ENCODE measurements at places on chromosomes 1 and 21.

DNA sequence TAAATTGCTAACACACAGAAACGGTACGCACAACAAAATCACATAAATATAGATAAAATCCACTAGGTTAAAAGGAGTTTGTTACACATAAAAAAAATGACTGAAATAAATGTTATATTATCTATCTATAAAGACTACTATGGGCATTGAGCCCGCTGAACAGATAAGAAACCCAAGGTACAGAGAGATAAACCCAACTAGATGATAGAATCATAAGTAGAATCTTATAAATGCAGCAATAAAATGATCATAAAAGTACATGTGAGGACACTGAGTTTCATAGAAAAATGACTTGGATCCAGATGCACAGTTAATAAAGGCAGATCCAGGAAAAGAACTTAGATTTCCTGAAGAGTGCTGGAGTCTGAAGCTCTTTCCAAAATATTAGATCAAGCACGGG, 128.7 kb downstream of the RGS7 start:
- no peak for DNase-seq

GRCh38 chr1:59556802-59557548, 257.8 kb upstream of the HOOK1 start:
- no peak for DNase-seq

DNA sequence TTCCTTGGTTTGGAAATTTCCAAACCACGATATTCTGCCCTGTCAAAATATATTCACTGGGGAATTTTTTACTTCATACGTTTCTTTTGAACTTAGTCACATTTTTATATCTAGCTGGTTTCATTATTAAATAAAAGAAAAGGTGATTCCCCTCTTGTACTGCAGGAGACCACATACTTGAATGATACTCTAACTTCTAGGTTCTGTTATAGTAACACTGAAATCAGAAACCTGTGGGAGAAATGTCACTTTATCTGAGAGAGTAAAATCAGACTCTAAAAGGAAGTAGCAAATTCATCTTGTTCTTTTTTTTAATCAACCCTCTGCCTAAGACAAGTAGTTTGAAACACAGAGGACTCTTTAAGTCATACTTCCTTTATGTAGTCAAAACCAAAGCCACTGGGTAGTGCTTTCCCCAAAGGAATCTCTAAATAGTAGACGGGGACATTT, 34.4 kb downstream of the MRPL39 start:
- no peak for DNase-seq

GRCh38 chr1:18344755-18345154, 136.0 kb upstream of the KLHDC7A start:
- DNase-seq: no peak

DNA sequence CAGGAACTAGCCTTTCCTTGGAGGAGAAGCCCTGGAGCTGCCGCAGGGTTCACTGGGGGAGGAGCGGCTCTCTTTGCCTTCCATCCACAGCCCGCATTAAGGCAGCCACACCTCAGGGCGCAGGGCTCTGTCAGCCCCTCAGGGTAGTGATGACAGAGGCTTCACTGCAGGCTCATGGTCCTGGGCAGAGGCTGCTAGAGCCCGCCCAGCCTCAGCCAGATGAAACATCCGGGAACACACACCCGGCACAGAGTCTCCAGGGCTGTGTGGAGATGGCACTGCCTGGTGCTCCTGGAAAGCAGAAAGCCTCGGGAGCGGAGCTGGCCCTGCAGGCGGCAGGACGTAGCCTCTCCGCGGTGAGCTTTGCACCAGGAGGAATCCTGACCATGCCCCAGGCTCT, 29.4 kb upstream of the PEX10 start:
- DNase-seq: no peak

DNA sequence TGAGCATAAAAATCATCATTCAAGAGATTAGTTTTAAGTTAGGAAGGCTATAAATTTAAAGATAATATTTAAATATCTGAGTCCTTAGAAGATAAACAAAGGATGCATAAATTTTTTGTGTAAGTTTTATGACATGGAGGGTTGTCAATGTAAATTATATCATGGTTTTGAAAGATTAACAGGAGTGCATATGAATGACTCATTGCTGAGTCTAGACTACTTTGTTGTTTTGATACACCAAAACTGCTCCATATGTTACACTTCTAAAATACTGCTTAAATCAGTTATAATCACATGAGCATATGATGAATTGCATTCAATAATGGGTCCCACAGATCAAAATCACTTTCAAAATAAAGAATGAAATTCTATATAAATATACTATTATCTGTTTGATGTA, 312.5 kb downstream of the KCNT2 start:
- DNase-seq: no peak

DNA sequence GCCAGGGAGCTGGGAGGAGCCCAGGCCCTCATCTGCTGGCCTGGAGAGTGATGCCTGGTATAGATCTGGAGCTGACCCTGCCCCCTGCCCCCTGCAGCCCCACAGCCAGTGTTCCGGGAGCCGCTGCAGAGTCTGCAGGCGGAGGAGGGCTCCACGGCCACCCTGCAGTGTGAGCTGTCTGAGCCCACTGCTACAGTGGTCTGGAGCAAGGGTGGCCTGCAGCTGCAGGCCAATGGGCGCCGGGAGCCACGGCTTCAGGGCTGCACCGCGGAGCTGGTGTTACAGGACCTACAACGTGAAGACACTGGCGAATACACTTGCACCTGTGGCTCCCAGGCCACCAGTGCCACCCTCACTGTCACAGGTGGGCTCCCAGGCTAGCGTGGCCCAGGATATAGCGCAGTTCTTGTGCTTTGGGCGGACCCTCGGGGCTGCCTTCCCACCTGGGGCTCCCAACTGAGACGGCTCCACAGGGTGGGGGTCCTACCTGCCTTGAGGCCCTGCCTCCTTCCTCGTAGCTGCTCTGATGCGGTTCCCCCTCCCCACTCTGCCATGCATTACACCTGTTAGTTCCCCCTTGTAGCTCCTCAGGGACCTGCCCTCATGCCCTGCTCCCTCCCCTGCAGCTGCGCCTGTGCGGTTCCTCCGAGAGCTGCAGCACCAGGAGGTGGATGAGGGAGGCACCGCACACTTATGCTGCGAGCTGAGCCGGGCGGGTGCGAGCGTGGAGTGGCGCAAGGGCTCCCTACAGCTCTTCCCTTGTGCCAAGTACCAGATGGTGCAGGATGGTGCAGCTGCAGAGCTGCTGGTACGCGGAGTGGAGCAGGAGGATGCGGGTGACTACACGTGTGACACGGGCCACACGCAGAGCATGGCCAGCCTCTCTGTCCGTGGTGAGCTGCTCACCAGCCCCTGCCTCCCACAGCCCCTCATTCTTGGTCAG, 98.7 kb downstream of the OBSCN start:
- no peak for DNase-seq

- DNase-seq: no peak
These were observed 118.6 kb downstream of the AKT3 start for GRCh38 chr1:243731301-243731891.

GRCh38 chr1:204887846-204888245, 17.2 kb downstream of the NFASC start:
- DNase-seq: no peak

- DNase-seq: no peak
These were observed 116.6 kb upstream of the IVNS1ABP start for GRCh38 chr1:185433667-185434066.

- DNase-seq: no peak
These were observed 37.4 kb downstream of the C1orf185 start for GRCh38 chr1:51139474-51139873.

- no peak for DNase-seq
These were observed 232.9 kb upstream of the SGIP1 start for GRCh38 chr1:66300972-66301451.

DNA sequence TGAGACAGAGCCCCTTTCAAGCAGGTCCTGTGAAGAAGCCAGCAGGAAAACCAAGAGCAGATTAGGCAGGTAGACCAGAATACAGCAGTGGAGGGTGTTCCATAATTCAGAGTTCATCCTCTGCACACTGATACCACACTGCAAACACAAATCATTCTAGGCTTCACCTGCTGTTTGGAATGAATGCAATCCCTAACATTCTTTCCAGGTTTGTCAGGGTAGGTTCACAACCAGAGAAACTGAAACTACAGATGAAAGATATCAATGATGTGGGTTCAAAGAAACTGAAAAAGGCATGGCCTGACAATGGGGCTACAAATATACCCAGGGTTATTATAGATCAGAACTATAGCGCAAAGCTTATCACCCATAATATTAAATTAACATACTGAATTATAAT, 8.9 kb upstream of the SGIP1 start:
- DNase-seq: no peak

DNA sequence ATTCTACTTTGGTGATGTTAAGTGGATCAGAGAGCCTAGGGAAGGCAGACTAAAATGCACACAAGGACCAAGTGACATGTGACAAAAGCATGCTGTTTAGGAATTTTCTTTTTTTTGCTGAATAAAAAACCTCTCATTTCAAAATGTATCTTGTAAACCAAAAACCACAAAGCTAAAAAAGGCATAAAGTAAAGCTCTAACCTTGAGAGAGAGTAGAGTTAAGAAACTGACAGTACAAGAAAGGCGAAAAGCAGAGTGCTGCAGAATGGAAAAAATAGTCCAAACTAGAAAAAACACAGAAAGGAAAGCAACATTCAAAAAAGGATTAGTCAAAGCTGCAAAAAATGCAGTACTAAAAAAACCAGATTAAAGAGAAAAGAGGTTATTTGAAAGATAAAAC, 76.5 kb downstream of the EPS15 start:
- no peak for DNase-seq

DNA sequence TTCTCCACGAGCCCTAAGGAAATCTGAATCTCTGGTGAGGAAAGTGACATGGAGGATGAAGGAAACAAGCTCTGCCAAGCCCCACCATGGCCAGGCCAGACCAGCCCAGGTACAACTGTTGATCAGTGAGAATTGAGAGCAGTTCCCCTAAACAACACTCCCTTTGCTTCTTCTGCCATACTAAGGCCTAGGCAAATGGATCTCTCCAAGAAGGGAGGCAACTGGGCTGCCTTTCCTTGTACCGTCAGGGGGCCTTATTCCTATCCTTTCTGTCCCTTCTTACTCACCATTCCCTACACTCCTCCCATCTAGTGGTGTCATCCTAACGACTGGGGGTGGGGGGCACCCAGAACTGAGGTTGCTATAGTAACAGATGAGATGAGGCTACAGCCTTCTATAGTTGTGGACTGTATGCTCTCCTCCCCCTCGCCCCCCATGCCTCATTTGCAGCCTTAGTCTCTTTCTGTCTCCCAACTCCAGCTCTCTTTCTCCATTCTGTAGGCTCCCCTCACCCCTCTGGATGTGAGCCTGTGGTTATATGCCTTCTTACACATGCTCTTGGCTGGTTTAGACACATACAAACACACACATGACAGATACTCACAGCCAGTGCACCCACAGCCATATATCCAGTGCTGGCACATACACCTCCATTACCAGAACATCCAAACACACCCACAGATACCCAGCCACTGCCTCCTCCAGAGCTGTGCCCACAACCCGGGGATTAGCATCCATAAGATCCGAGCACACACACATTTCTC, 3.6 kb downstream of the PEA15 start:
- DNase-seq: no peak

DNA sequence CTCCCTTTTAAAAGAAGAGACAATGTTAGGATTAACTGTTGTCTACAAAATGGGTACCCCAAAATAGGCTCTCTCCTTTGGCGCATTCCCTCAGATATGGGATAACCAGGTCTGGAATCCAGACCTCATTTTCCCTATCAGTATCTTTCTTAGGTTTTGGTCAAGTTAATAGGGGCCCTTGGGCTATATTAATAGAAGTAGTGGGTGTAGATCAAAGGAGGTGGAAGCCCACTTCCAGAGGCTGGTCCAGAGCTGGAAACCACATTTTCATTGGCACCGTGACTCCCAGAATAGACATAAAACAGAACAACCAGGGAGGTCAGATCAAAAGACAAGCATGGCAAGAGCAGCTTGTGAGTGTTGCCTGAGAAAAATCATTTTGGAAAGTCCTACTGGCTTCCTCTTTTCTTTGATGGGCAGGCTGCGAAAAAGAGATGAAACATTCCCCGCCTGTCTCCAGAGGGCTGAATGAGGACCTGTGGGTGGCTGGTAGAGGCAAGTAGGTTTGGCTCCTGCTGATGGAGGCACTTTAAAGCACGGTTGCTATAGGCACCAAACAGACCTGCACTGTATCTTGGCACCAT, 25.8 kb upstream of the KIF21B start:
- DNase-seq: no peak

DNA sequence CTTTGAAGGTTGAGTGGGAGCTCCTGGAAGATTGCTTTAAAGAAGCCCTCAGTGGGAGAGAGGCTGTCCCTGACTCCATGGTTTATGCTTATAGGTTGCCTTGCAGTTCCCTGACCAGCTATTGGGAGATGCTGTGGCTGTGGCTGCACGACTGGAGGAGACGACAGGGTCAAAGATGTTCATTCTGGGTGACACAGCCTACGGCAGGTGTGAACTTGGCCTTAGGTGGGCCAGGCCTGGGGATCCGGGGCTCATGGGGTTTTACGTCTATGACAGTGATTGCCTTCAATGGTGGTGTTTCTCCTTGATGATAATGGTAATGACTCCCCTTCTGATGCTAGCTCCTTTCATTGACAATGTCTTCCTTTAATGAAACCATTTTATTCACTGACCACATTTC, 692 bp downstream of the DPH2 start:
- DNase-seq: no peak

DNA sequence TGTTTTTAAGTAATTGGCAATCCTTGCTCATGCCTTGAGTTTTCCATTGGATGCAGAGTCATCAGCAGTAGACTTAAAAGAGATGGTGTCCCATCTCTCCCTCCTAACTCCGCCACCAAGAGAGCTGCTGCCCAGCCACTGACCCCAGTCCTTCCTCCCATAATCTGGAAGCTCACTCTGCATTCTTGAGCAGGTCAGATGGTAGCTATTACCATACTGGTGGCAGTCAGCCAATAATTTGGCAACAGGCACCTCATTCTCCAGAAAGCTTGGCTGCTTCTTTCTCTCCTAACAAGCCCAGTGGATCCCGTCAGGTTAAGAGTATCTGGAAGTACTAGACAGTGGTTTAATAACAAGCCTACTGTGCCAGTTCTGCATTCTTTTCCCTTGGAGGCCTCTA, 272.1 kb downstream of the ZNF648 start:
- no peak for DNase-seq

GRCh38 chr21:34845521-34846451, 177.0 kb downstream of the CLIC6 start:
- DNase-seq: no peak

GRCh38 chr1:51491166-51491981, 27.7 kb downstream of the EPS15 start:
- no peak for DNase-seq

DNA sequence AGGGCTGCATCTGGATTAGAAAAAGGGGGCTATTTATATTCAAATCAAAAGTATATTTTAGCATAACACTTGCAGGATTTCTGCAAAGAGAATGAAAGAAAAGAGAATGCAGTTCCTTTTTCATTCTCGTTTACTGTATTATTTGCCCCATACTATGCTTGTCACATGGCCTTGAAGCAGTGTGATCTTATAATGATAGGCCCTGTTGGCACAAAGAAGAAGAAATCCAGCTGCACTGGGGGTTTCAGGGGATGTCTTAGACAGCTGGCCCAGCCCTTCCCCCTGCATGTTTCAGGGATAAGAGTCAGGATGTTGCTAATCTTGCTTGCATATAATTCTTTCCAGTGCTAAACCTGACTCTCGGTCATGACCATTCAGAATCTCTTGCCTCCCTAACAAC, 369.5 kb downstream of the SEC16B start:
- no peak for DNase-seq

- DNase-seq: no peak
These were observed 1.9 kb downstream of the TAL1 start for GRCh38 chr1:47229886-47230691.
